Activated CD4-positive, alpha-beta memory T cell treated with anti-CD3 and anti-CD28 coated beads, Interleukin-2, amount 10 ng/mL, durations not matched to agents 7 days and 5 days (primary cell): ENCODE measurements at places on chromosomes 3 and 15.

GRCh38 chr3:191328962-191329653 lies at the start of gene CCDC50:
CCDC50 (plus strand) TSS chr3:191329394; CDS start chr3:191329675, 281 bp downstream.
- peak within 1 kb of the TSS; percentile 54 for H3K27ac ChIP-seq
- H3K27me3 ChIP-seq = peaks cover 15% of the 10 kb centered on the region
- no peaks in the 10 kb centered on the region for H3K36me3 ChIP-seq
- peak within 1 kb of the TSS; percentile 72 for H3K4me3 ChIP-seq
- H3K4me1 ChIP-seq = peaks cover 21% of the 10 kb centered on the region

- peaks cover 4% of the 10 kb centered on the region for H3K27me3 ChIP-seq
- no peak for DNase-seq
- H3K4me3 ChIP-seq = no peak overlapping the region
- H3K4me1 ChIP-seq = no peaks in the 10 kb centered on the region
- H3K36me3 ChIP-seq = no peaks in the 10 kb centered on the region
Observed at GRCh38 chr3:37540786-37541185, 320.9 kb upstream of the CTDSPL start.

DNA sequence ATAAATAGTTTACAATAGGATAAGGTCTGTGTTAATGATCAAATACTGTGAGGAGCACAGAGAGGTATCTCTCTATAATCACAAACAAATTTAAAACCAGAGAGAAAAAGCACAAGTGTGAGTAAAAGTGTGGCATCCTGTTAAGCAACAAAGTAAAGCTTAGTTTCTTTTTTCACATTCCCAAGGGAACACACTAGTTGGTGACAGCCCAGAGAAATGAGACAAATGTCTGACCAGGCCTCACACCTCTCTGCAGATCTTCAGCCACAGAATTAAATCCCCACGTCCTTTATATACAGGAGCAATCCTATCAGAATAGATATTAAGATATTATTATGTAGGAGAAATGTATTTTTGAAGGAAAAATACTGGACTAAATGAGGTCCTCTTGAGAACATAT lies 2.7 kb downstream of the FBN1 start:
- H3K27ac ChIP-seq = no peak overlapping the region
- no peaks in the 10 kb centered on the region for H3K36me3 ChIP-seq
- H3K4me3 ChIP-seq = no peak overlapping the region
- no peak for DNase-seq
- H3K4me1 ChIP-seq = peaks cover 5% of the 10 kb centered on the region
- H3K27me3 ChIP-seq = peaks cover 46% of the 10 kb centered on the region

DNA sequence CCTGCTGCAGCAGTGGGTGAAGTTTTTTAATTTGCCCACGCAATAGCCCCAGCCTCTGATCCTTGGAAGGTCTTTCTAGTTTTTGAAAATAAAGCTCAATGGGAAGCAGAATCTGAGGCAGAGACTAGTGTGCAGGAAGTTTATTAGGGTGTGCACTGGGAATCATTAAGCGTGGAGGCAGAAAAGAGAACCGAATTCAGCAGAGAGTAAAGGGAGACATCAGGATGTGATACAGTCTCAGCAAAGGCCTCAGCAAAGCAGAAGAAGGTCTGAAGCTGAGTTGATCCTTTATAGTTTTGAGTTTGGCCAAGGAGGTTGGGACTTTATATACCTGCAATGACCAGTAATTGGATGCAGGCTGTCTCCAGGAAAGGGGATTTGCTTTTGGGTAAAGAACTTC lies 4.9 kb upstream of the BTLA start:
- DNase-seq = no peak
- no peak overlapping the region for H3K4me3 ChIP-seq
- H3K36me3 ChIP-seq = peaks cover under 1% of the 10 kb centered on the region
- H3K27me3 ChIP-seq = no peaks in the 10 kb centered on the region

DNA sequence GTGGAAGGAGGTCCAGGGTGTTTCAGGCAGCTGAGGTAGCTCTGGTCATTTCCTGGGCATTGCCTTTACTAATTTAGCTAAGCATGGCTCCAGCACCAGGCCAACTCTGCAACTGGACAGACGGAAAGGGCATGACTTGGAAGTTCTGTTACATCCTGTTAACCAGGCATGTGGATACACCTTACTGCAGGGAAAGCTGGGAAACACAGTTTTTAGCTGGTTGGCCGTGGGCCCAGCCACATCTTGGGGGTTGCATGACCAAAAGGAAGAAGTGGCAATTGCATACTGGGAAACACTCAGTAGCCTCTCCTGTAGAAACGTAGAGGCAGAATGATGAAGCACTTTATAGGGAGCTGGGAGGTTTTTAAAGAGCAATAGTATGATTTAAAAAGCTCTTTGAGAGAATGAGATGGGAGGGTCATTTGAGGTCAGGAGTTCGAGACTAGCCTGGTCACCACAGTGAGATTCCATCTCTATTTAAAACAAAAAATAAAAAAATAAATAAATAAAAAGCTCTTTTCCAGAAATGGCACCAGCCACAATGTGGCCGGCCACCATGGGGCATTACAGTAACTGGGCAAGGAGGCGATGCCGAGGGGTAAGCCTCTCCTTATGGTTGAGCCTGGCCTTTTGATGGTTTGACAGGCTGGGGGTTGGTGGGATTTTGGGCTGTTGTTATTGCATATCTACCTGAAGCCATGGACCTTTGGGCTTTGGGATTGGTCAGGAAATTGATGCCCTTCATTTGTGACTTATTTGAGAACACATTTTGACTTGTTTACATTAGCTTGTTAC lies 28.6 kb downstream of the TRAK1 start:
- H3K4me1 ChIP-seq = peaks cover 17% of the 10 kb centered on the region
- H3K4me3 ChIP-seq = no peak overlapping the region
- DNase-seq = no peak
- no peaks in the 10 kb centered on the region for H3K27me3 ChIP-seq
- H3K27ac ChIP-seq = no peak overlapping the region

GRCh38 chr3:163364717-163365116 lies 1713.6 kb downstream of the SI start:
- no peak overlapping the region for H3K4me3 ChIP-seq
- H3K4me1 ChIP-seq = no peaks in the 10 kb centered on the region
- no peak for DNase-seq
- H3K36me3 ChIP-seq = no peaks in the 10 kb centered on the region
- no peak overlapping the region for H3K27ac ChIP-seq
- no peaks in the 10 kb centered on the region for H3K27me3 ChIP-seq

- DNase-seq = no peak
- H3K4me3 ChIP-seq = no peak overlapping the region
- no peaks in the 10 kb centered on the region for H3K4me1 ChIP-seq
Observed at GRCh38 chr3:76754247-76754646, 285.7 kb upstream of the ROBO2 start.

DNA sequence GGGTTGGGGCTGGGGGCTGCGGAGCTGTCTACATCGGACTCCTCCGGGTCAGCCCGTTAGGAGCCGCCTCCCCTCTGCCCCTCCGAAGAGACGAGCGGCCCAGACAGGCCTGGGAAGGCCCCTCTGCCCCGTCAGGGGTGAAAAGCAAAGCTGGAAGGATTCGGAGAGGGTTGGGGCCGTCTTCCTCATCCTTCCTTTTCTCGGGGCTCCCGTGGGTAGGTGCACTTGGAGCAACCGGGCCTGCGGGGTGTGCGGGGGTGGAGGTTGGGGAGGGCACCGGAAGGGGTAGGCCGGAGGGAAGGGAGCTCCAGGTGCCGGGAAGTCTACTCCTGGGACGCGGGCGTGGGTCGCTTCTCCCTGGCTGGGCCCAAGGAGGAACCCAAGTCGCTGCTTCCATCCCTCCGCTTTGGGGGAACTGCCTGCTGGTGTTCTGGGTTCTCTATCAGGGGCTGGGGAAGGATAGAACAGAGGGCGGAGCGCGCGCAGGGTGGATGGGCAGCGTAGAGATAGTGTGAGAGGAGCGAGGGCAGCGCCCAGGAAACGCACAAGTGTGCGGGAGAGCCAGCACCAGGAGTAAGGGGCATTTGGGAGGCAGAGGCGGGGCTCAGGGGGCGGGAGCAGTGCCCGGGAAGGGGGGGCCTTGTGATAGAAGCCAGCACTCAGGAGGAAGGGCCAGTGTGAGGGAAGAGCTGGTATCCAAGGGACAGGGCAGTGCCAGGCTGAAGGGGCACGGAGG lies 590 bp downstream of the POLR2H start:
- DNase-seq = peak; percentile 53
- peak overlapping the region; percentile 94 for H3K27ac ChIP-seq
- peaks cover 2% of the 10 kb centered on the region for H3K27me3 ChIP-seq

DNA sequence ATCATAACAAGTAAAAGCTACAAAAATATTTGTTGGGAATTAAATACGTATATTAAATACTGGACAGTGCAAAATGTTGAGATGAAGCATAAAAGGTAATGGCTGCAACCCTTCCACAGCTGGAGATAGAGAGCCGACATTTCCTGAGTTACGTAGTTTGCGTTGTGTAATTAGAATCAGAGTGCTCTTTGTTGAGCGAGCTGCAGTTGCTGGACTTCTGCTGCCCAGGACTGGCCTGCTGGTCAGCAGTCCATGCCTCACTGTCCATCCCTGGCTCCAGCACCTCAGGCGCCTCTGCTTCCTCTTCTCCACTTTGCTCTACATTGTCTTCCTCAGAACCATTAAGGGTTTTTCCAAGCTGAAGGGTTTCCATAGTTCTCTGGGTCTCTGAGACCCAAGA lies 28.4 kb upstream of the SHC4 start:
- H3K27ac ChIP-seq = no peak overlapping the region
- DNase-seq = no peak
- peaks cover 55% of the 10 kb centered on the region for H3K36me3 ChIP-seq
- no peaks in the 10 kb centered on the region for H3K27me3 ChIP-seq
- H3K4me3 ChIP-seq = no peak overlapping the region
- H3K4me1 ChIP-seq = no peaks in the 10 kb centered on the region

GRCh38 chr3:176757429-176757828 lies 439.9 kb downstream of the TBL1XR1 start:
- H3K27ac ChIP-seq = no peak overlapping the region
- H3K27me3 ChIP-seq = no peaks in the 10 kb centered on the region
- DNase-seq = no peak
- no peaks in the 10 kb centered on the region for H3K4me1 ChIP-seq
- no peak overlapping the region for H3K4me3 ChIP-seq
- no peaks in the 10 kb centered on the region for H3K36me3 ChIP-seq

DNA sequence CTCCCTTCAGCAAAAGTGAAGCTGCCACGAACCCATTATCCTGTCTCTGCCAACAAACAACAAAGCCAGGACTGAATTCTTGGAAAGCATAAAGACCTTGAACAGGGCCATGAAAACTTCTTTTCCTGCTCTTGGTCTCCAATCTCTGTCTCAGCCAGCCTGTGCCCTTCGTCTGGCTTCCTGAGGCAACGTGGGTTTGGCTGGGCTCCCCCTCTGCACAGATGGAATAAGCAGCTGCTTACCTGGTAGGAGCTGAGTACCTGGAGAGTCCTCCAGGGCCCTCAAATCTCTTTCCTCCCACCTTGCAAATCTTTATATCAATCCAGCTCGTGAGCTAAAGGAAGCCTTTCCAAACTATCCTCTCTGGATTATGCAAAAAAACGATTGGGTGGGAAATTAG lies 97.6 kb upstream of the PSMD6 start:
- DNase-seq = no peak
- peaks cover 5% of the 10 kb centered on the region for H3K27me3 ChIP-seq
- no peak overlapping the region for H3K4me3 ChIP-seq
- no peaks in the 10 kb centered on the region for H3K4me1 ChIP-seq
- no peak overlapping the region for H3K27ac ChIP-seq

DNA sequence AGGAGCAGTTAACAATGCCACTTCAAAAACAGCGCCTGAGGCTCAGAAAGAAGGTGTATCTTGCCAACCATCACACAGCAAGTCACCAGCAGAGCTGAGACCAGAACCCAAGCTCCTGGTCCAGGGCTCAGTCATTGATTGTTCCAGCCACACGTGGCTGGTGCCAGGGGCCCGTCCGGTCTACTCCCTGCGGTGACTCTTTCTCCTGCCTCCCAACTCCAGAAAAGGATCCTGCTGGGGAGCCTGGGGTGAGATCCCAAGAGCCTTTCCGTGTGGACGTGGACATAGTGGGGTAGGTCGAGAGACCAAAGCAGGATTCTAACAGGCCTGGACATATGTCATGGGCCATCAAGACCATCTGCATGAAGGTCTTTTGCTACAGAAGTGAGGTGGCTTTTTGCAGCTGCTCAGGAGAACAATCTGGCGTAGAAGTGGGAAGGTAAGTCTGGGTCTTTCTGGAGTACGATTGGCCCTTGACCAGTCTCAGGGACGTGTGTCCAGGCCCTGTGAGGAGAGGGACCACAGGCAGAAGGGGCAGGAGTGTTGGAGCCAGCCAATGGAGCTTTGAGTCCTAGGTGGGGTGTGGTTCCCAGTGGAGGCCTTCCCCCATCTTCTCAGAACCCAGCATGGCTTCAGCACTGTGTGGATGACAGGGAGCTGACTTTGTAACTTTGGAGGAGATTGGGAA lies 105.4 kb downstream of the HMG20A start:
- DNase-seq = no peak
- H3K27ac ChIP-seq = no peak overlapping the region
- H3K4me3 ChIP-seq = no peak overlapping the region
- no peaks in the 10 kb centered on the region for H3K4me1 ChIP-seq
- H3K27me3 ChIP-seq = no peaks in the 10 kb centered on the region
- no peaks in the 10 kb centered on the region for H3K36me3 ChIP-seq

GRCh38 chr15:23566071-23566554 lies 639 bp downstream of the MKRN3 start:
- peak overlapping the region; percentile 76 for H3K4me3 ChIP-seq
- peaks cover 5% of the 10 kb centered on the region for H3K4me1 ChIP-seq
- H3K27me3 ChIP-seq = peaks cover 4% of the 10 kb centered on the region

DNA sequence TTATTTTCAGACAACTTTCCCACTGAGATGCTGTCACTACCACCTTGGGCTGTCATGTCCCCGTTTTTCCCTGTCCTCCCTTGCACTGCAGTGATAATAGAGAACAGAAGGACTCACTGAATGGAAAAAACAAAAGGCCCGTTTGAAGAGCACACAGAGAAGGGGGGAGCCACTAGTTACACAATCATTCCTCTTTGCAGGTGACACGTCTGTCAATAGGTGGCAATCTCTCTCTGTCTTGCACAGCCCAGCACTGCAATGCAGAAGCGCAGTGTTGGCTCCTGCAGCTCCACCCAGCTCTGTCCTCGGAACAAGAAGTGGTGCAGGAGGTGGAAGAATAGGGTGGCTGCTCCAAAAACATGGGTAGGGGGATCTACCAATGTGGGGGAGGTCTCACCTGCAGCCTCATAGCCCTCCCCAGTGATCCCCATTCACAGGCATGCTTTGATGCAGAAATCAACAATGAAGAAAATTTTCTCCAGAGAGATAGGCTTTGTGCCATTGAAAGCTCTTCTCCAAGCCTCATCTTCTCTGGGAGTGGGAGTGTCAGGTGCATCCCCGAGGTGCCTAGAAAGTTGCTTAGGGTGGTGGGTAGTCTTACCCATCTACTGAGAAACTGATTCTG lies 31.8 kb downstream of the FSTL1 start:
- no peaks in the 10 kb centered on the region for H3K36me3 ChIP-seq
- H3K4me3 ChIP-seq = no peak overlapping the region
- H3K27me3 ChIP-seq = peaks cover 6% of the 10 kb centered on the region
- H3K27ac ChIP-seq = no peak overlapping the region
- peaks cover 19% of the 10 kb centered on the region for H3K4me1 ChIP-seq

GRCh38 chr3:192373032-192373431 lies 354.3 kb downstream of the FGF12 start:
- H3K27ac ChIP-seq = no peak overlapping the region
- H3K27me3 ChIP-seq = no peaks in the 10 kb centered on the region
- no peaks in the 10 kb centered on the region for H3K36me3 ChIP-seq
- DNase-seq = no peak
- no peaks in the 10 kb centered on the region for H3K4me1 ChIP-seq

GRCh38 chr15:72060687-72061250 lies 57.2 kb downstream of the MYO9A start:
- no peaks in the 10 kb centered on the region for H3K27me3 ChIP-seq
- H3K36me3 ChIP-seq = no peaks in the 10 kb centered on the region
- no peak overlapping the region for H3K4me3 ChIP-seq
- no peak overlapping the region for H3K27ac ChIP-seq
- peaks cover 1% of the 10 kb centered on the region for H3K4me1 ChIP-seq
